Activated T-helper 17 cell treated with anti-CD3 and anti-CD28 coated beads, Interleukin-2, amount 50 U/mL, for 72 hours (primary cell): ENCODE measurements at places on chromosomes 12 and 14.

DNA sequence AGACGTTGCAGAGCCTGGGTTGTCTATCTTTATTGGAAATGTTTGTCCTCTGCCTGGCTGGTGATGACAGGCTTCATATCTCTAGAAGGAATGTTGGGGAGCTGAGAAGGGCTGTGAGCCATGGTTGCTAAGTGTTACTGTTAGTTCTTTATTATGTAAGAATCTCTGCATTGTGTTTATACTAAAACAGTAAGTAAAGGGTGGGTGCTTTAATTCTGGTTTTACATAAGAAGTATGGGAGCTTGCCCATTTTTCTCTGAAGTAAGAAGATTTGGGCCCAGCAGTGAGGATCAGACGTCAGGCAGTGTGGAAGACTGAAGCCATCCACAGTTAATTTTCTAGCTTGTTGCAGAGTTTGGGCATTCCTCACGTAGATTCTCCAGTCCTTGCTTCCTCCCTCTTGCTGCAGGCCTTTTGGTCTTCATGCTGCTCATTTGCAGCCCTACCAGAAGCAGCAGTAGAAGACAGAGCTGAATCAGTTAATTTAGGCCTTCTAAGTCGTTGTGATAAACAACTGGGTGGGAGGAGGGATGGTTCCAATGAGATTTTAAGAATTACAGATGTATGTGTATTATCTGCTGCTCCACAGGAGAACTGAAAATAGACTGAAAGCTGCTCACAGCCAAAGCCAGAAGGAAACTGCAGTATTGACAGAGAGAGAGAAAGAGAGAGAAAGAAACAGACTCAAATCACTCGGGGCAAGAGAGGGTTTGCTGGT is 21.4 kb downstream of the WNT5B start:
- no peak for ATAC-seq

- ATAC-seq: peak; percentile 87
Measured at GRCh38 chr14:100645196-100645981, 58.2 kb upstream of the BEGAIN start.

GRCh38 chr14:100567877-100568163 is 19.4 kb downstream of the BEGAIN start:
- ATAC-seq: peak; percentile 16

GRCh38 chr12:57261428-57261865 is 10.5 kb upstream of the STAC3 start:
- no peak for ATAC-seq

DNA sequence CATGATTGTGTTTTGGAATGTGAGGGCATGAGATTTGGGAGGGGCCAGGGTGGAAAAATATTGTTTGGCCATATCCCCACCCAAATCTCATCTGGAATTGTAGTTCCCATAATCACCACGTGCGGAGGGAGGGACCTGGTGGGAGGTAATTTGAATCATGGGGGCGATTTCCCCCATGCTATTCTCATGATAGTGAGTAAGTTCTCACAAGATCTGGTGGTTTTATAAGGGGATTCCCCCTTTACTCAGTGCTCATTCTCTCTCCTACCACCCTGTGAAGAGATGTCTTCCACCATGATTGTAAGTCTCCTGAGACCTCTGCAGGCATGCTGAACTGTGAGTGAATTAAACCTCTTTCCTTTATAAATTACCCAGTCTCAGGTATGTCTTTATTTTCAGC is 15.7 kb downstream of the OR10P1 start:
- peak; percentile 90 for ATAC-seq
